Mucosa of gallbladder (tissue), 1 donor: ENCODE measurements at places on chromosomes 13 and 19. TPM values are rescaled to one million over a fixed set of nuclear protein-coding genes. Genes with fewer than 3 reads are reported as not detected.

DNA sequence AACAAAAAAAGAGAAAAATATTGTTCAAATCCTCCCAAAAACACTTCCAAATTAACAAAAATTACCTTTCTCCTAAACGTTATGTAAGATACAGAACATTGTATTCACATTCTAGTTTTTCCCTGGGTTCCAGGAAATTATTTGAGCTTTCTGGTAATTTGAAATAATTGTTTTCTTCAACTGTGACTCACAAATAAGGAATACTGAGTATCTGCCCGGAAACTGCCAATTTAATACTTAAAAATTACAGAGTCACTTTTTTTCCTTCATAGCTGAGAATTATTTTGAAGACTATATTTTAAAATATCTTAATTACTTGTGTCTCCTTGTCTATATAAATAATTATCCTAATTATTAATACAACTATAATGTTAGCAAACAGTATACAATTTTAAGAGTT, 709.0 kb upstream of the ARGLU1 start:
- no peak for DNase-seq

DNA sequence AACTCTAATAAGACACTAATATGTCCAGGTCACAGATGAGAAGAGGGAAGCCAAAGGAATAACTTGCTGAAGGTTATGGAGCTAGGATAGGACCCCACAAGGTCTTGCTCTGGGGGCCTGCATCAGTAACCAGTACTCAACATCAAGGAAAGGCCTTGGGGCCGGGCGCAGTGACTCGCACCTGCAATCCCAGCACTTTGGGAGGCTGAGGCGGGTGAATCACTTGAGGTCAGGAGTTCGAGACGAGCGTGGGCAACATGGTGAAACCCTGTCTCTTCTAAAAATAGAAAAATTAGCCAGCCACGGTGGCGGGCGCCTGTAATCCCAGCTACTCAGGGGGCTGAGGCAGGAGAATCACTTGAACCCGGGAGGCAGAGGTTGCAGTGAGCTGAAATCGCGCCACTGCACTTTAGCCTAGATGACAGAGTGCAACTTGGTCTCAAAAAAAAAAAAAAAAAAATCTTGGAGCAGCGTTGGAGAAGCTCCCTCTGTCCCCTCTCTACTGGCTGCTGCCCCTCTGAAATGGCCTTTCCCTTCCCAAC, 1.8 kb downstream of the LONP1 start:
- DNase-seq = no peak

The MEDAG gene
- 1.7 TPM for total RNA-seq

The ADGRL1 gene
- 33.2 TPM for total RNA-seq

The FFAR1 gene
- not detected for total RNA-seq

DNA sequence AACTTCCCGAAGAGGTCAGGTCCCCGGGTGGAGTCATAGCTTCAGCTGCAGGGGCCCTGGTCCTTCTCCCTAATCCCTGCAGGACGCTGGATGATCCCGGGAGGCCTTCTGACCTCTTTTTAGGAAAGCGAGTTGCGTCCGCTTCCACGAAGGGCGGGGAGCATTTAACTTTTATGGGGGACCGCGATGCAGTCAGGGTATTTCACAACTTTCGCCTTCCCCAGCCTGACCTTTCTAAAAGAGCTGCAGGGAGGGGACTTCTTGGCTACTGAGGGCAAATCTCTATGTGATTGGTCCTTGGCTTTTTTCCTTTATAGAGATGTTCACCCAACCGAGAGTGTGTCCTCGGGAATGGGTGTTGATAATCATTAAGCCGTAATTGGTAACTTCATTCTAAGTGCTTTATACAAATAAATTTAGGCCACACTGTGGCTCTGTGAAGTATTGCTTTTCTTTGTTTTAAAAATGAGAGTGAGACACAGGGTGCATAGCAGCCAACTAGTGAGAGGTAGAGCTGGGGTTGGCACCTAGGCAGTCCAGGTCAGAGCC, 778 bp downstream of the ZNF230 start:
- no peak for DNase-seq

DNA sequence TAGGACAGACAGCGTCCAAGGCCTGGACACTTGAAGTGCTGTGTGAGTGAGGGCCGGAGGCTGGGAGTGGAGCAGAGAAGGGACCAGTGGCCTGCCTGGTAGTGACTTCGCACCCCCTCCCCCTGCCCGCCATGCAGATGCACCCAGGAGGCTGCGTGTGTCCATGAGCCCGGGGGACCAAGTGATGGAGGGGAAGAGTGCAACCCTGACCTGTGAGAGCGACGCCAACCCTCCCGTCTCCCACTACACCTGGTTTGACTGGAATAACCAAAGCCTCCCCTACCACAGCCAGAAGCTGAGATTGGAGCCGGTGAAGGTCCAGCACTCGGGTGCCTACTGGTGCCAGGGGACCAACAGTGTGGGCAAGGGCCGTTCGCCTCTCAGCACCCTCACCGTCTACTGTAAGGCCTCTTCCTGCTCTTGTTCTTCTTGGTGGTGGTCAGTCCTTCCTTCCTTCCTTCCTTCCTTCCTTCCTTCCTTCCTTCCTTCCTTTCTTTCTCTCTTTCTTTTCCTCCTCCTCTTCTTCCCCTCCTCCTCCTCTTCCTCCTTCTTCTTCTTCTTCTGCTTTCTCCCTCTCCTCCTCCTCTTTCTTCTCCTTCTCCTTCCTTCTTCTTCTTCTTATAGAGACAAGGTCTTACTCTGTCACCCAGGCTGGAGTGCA, 6.0 kb upstream of the FFAR1 start:
- DNase-seq = no peak

- DNase-seq = no peak
Observed at GRCh38 chr13:64054321-64054720, 2638.7 kb upstream of the PCDH20 start.

The IFI30 gene
- total RNA-seq = 44.7 TPM

The NCR1 gene
- total RNA-seq = 0.32 TPM

GRCh38 chr19:33688171-33688992, 66.6 kb downstream of the CHST8 start:
- no peak for DNase-seq

GRCh38 chr19:28889941-28890670, 322.8 kb downstream of the UQCRFS1 start:
- DNase-seq = no peak

DNA sequence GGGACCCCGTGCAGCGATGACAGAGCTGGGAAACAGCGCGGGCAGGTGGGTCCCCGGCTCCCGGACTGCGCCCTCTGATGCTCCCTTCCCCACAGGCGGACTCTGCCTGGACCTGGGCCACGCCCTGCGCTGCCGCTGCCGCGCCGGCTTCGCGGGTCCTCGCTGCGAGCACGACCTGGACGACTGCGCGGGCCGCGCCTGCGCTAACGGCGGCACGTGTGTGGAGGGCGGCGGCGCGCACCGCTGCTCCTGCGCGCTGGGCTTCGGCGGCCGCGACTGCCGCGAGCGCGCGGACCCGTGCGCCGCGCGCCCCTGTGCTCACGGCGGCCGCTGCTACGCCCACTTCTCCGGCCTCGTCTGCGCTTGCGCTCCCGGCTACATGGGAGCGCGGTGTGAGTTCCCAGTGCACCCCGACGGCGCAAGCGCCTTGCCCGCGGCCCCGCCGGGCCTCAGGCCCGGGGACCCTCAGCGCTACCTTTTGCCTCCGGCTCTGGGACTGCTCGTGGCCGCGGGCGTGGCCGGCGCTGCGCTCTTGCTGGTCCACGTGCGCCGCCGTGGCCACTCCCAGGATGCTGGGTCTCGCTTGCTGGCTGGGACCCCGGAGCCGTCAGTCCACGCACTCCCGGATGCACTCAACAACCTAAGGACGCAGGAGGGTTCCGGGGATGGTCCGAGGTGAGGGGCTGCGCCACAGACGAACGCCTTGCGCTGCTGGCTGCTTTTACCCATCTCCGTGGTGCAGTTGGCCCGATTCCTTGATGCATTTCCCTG, 7.8 kb upstream of the SELENOV start:
- no peak for DNase-seq

GRCh38 chr19:45773384-45773783, 4.3 kb upstream of the SIX5 start:
- DNase-seq = no peak

The ACTMAP gene
- total RNA-seq = 11.6 TPM

The CFAP97D2 gene
- not detected for total RNA-seq

GRCh38 chr13:27461940-27462584, 11.7 kb upstream of the MTIF3 start:
- peak; percentile 27 for DNase-seq

DNA sequence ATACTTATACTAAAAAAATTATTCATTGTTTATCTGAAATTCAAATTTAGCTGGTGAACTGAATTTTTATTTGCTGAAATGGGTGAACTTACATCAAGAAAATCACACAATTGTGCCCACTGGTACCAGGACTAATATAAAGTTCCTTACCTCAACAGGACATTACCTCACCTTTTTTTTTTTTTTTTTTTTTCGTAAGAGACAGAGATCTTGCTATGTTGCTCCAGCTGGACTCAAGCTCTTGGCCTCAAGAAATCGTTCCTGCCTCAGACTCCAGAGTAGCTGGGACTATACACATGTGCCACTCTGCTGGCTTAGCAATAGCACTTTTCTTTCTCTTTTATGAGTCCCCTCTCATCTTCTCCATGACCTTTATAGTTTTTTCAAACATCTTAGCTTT, 22.5 kb upstream of the NDFIP2 start:
- no peak for DNase-seq

The PGLYRP1 gene
- total RNA-seq = not detected
